Ureter (tissue), 1 donor: ENCODE measurements at places on chromosomes 16 and 17.

DNA sequence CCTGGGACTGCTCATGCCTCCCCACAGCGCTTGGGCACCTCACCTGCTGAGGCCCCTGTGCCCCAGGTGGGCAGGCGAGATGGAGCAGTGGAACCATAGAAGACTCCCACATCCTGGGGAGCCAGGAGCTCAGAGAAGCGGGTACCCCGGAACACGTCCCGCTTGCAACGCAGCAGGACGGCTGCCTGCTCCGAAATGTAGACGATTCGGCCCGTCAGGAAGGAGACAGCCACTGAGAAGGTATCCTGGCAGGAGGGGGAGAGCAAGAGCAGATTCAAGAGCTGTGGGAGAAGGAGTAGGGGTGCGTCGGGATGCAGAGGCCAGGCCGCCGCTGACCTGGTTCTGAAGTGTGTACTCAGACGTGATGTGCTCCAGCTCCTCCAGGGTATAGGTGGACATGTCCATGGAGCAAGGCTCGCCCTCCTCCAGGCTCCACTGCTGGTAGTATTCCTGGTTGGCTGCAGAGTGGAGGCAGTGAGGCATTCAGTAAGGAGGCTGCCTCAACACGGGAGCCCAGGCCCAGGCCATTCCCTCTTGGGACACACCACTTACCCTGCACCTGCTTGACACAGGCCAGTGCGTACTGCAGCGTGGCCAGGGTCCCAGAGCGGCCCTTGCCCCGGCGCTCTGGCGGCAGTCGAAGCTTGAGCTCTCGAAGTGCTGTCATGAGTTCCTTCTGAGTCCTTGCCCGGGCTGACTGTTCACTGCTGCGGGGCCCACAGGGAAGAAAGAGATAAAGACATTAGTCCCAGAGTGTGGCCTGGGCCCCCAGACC, 2.6 kb downstream of the PER1 start:
- DNase-seq, result no peak

- peak; percentile 70 for DNase-seq
Measured at GRCh38 chr17:6654841-6655731, 3.5 kb downstream of the C17orf100 start.

- no peak for DNase-seq
Measured at GRCh38 chr17:8703001-8703400, 41.6 kb downstream of the CCDC42 start.

GRCh38 chr17:64008830-64009229, 10.7 kb downstream of the PRR29 start:
- DNase-seq, result no peak

- DNase-seq, result no peak
Measured at GRCh38 chr16:15897834-15898254, 9.4 kb upstream of the CEP20 start.

GRCh38 chr16:64265756-64266155, 856.1 kb downstream of the CDH11 start:
- no peak for DNase-seq

- no peak for DNase-seq
Measured at GRCh38 chr16:49773534-49774475, 82.1 kb downstream of the ZNF423 start.

- no peak for DNase-seq
Measured at GRCh38 chr17:79855331-79856124, 16.3 kb upstream of the CBX4 start.

GRCh38 chr16:72760581-72760980, 287.3 kb downstream of the ZFHX3 start:
- no peak for DNase-seq

GRCh38 chr17:40806131-40806530, 6.4 kb upstream of the KRT28 start:
- DNase-seq, result no peak

DNA sequence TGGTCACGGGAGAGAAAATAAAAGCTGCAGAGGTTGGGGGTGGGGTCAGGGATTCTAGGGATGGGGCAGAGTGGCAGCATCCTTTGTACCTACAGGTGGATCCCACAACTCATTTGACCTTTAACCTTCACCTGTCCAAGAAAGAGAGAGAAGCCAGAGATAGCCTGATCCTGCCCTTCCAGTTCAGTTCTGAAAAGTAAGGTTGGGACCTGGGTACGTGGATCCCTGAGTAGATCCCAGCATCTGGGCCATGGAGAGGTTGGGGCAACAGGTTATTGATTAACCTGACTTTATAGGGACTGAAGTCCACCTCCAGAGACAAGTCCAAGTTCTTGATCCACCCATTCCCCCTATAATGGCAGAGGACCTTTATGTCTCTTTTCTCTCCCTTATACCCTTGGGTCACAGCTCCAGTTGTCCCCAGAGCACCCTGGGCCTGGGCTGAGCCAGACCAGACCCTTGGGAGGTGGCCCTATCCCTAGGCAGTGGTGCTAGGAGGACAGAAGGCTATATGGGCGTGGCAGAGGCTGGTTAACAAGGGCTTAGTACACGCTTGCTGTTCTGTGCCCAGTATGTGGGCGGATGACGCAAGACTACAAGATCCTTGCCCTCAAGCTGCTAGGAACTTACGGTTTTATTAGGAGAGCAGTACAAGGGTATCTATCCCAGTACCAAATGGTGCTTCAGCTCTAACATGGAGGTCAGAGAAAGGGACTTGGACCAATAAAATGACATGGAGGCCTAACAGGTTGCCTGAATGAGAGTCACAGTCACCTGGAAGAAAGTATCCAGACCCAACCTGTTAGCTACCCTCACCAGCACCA, 3.3 kb downstream of the CLDN7 start:
- no peak for DNase-seq

DNA sequence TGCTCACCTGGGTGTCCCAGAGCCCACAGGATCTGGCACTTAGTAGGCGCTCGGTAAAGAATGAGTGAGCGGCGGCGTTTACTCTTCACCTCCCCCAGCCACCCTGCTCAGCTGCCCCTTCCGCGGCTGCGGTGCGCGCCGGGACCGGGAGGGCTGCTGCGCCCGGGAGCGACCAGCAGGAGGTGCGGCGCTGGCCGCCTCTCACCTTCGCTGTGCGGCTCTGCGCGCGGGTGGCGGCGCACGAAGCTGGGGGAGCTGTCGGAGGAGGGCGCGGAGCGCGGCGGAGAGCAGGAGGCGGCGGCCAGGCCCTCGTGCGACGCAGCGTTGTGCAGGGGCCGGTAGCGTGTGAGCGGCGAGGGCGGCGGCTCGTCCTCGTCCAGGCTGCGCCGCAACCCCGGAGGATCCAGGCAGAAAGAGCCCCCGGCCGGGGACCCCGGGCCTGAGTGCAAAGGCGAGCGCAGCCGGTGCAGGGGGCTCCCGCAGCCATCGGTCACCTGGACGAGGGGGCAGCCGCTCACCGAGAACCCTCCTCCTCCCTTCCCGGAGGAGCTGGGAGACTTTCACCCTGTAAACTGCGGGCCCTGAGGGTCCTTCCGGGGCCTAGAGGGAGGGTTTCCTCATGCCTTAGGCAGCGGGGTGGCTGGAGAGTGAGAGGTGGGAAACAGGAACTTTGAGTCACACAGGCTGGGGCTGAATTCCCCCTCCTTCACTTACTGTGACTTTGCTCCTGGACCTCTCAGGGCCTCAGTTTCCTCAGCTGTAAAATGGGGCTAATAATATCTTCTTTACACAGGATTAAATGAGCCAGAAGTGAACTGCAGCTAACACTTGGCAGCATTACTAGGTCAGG, 12.5 kb downstream of the SAMD14 start:
- DNase-seq, result no peak

- no peak for DNase-seq
Measured at GRCh38 chr17:42065201-42065600, 14.8 kb upstream of the C17orf113 start.

GRCh38 chr17:38425744-38426143, 2.5 kb upstream of the ARHGAP23 start:
- DNase-seq, result no peak

- DNase-seq, result peak; percentile 86
Measured at GRCh38 chr17:28494445-28495188, 11.5 kb upstream of the FOXN1 start.

- no peak for DNase-seq
Measured at GRCh38 chr16:20976576-20976975, 76.0 kb downstream of the LYRM1 start.

- DNase-seq, result no peak
Measured at GRCh38 chr16:988471-989353, 7.1 kb downstream of the SOX8 start.

GRCh38 chr17:12974005-12974531, 43.8 kb downstream of the ELAC2 start:
- DNase-seq, result no peak

GRCh38 chr16:84509032-84509950, 4.8 kb upstream of the MEAK7 start:
- no peak for DNase-seq

GRCh38 chr16:67283039-67283825, 3.9 kb downstream of the PLEKHG4 start:
- no peak for DNase-seq

GRCh38 chr17:28043296-28043695, 819 bp downstream of the NLK start:
- no peak for DNase-seq

GRCh38 chr17:50661795-50662391, 27.2 kb downstream of the ABCC3 start:
- DNase-seq, result peak; percentile 74

- DNase-seq, result no peak
Measured at GRCh38 chr16:81698310-81698641, 80.8 kb upstream of the PLCG2 start.

DNA sequence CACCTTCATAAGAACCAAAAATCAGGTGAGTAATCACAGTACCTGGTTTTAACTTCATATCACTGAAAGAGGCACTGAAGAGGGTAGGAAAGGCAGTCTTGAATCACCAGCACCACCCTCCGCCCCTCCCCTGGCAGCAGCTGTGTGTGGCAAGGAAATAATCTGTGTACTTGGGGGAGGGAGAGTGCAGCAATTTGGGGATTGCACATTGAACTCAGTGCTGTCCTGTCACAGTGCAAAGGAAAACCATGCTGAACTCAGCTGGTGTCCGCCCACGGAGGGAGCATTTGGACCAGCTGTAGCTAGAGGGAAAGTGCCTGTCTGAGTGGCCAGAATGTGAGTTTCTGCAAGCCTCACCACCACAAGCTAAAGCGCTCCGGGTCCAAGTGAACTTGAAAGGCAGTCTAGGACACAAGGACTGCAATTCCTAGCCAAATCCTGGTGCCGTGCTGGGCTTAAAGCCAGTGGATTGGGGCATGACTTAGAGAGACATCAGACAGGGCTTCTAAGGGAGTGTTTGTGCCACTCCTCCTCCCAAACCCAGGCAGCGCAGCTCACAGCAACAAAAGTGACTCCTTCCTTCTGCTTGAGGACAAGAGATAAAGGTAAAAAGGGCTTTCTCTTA, 39.7 kb upstream of the ALDH3A1 start:
- DNase-seq, result no peak

- DNase-seq, result no peak
Measured at GRCh38 chr17:81683208-81683583, 401 bp downstream of the ARL16 start.

GRCh38 chr16:61606581-61606980, 429.7 kb downstream of the CDH8 start:
- no peak for DNase-seq

DNA sequence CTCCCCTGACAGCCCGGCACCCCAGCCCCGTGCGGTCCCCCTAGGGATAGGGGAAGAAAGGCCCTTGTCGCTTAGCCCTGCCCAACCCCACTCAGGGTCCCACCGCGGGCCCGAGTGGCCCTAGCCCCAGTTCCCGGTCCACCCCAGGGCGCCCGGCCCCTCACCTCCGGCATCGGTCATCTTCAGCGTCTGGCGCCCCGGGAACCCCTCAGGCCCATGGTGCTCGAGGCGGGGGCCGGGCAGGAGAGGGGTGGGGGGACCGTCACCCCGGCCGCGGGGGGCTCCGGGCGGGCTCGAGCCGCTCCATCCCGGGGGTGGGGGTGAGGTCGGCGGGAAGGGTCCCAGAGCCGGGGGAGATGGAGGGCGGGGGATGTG, 620 bp downstream of the SAMD14 start:
- DNase-seq, result no peak

DNA sequence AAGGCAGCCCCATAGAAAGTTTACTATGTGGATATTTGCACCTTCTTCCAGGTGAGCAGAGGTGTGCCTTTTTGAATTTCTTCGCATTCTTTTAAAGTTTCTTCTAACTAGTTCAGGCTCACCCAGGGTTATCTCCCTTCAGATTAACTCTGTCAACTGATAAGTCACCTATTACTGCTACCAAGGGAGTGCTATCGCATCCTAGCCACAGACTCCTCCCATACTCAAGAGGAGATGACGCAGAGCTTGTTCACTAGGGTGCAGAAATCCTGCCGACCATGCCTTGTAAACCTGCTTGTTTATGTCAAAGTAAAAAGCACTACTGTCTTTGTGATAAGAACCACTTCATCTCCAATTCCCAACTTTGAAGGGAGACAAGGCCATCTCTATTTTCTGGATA, 390.1 kb downstream of the RBFOX1 start:
- DNase-seq, result no peak

- no peak for DNase-seq
Measured at GRCh38 chr17:21036361-21036881, 6.4 kb downstream of the USP22 start.
